ENCODE measurements at places on chromosomes 5 and 9.

GRCh38 chr9:27505744-27506161 lies 18.3 kb upstream of the IFNK start:
- no peak for DNase-seq

DNA sequence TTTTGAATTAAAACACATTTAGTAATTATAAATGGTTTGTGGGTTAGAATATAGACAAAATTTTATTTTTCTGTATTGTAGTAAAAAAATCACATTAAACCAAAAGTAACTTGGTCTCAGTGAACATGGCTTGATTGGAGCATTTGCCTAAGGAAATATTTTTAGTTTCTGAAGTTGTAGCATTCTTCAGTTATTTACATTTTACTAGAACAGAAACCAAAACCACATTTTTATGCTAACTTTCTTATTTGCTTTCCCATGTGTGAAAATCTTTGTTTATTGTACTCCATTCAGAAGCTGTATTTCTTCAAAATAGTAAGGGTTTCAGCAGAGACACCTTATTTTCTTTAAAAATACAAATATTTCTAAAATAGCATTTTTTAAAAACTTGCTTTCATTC lies 129.9 kb downstream of the SGCD start:
- DNase-seq, result no peak

DNA sequence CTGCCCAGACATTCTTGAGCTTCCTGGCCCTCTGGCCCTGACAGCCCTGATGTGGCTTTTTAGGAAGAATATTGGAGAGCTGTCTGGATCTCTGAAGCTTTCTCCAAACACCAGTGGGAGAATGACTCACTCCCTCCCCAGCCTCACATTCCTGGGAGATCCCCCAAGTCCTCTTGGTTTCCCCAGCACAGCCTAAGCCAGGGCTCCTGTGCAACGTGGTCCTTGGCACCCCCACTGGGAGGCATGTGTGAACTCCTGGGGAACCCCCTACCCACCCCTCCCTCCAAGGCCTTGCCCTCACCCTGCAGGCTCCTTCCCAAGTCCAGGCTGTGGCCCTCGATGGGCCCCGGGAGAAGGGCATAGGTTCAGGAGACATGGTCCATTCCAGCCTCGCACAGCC lies 12.7 kb downstream of the GLIPR2 start:
- DNase-seq, result no peak

DNA sequence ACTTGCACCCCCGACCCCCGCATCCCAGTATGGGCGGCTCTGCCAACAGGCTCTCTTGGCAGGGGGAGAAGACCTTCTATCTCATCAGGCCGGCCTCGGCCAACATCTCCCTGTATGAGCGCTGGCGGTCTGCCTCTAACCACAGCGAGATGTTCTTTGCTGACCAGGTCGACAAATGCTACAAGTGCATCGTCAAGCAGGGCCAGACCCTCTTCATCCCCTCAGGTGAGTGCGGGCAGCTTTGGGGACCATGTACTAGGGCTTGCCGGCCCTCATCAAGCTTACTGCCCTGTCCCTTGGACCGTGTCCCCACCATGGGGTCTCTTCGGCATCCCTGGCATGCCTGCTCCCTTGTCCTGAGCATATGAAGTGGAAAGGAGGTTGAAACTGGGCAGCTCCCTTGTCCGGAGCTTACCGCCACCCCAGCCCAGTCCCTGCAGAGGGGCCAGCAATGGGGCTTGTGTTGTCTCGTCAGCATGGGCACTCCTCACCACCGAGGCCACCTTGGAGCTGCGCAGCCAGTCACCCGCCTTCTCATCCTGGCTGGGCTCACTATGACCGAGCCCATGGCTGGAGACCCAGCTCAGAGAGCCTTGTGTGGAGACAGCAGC lies 78.1 kb downstream of the PHF2 start:
- no peak for DNase-seq

DNA sequence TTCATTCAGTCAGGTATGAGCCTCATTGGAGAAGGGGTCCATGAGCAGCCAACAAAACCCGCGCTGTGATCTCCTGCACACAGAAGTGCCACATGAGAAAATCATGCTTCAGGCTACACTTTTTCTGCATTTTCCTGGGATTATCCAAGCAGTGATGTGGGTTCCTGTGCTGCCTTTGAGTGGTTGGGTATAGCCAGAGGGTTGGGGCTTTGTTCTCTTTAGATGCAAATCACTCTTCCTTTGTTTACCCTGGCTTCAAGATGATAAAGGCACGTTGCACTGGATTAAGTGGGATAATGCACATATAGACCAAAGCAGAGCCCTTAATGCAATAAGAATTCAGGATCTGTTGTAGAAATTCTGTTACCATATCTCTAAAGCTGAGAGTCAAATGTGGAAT lies 18.7 kb downstream of the ECM2 start:
- no peak for DNase-seq

- no peak for DNase-seq
These were observed 1.6 kb downstream of the FBXW11 start for GRCh38 chr5:172004824-172005237.

- no peak for DNase-seq
These were observed 73.0 kb upstream of the SLC25A51 start for GRCh38 chr9:37976714-37977477.

DNA sequence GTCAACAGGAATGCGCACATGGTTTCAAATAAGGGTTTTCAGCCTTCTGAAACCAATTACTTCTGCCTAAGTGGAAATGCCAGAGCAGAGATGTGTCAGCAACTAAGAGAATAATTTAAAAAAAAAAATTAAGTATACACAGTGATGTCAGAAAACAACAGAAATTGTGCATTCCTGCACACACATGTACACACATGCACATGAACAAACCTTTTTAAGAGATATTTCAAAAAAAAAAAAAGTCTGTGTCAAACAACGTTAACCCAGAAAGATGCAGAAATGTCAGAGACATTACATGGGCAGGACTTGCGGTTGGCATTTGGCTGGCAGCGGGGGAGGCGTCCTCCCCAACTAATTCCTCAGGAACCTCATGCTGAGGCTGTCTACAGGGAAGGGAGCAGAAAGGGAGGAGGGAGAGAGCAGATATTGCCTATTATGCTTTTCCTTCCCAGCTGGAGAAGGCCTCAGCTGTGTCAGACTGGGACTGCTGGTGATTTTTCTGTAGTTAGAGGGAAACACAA lies 536.9 kb upstream of the WWC1 start:
- DNase-seq, result no peak

DNA sequence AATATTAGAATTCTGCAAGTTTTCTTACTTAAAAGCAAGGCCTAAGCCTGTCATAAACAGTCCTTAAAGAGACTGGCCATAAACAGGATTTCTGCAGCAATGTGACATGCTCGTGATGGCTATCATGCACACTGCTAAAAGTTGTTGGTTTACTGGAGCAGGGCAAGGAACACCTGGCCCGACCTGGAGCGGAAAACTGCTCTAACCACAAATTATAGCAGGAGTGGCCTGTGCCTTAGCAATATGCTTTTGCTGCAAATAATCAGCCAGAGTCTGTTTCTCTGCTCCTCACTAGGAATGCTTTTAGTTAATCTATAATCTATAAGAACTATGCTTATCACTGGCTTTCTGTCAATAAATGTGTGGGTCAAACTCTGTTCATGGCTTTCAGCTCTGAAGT lies 322.9 kb upstream of the RPS23 start:
- no peak for DNase-seq

GRCh38 chr5:161400583-161400982 lies 145.9 kb downstream of the GABRB2 start:
- DNase-seq, result no peak

- DNase-seq, result no peak
These were observed 210.9 kb downstream of the PCSK1 start for GRCh38 chr5:96222129-96222528.

- no peak for DNase-seq
These were observed 76.1 kb downstream of the C9orf50 start for GRCh38 chr9:129544761-129545160.

DNA sequence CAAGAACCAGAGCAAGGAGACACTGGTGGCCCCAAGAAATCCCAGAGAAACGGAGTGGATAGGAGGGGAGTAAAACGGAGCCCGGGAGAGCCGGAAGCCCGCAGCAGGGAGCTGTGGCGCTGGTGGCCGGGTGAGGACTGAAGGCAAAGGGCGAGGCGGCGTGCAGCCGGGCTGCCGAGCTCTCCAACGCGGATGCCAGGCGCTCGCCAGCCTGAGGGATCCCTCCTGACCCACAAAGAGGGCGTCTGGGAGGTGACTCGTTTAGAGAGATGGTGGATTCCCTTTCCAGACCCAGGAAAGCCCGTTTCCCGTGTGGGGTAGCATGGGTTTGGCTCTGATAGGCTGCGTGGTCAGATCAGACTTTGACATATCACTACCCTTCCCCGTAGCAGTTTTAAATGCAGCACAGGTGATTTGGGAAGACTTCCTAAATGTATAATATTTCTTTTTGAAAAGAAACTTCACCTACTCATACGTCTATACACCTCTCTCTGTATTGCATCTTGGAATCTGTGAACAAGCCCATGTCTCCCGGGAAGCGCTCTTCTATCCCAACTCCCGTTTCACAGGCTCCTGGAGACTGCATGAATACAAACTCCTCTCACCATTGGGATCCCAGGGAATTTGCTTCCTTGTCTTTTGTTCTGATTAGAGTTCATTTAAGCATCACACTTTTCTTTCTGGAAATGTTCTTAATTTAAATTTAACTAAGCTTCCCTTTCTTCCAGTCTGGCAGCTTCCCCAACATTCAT lies 158.1 kb downstream of the C9orf152 start:
- no peak for DNase-seq

GRCh38 chr9:114051281-114051680 lies 26.8 kb downstream of the AMBP start:
- no peak for DNase-seq

DNA sequence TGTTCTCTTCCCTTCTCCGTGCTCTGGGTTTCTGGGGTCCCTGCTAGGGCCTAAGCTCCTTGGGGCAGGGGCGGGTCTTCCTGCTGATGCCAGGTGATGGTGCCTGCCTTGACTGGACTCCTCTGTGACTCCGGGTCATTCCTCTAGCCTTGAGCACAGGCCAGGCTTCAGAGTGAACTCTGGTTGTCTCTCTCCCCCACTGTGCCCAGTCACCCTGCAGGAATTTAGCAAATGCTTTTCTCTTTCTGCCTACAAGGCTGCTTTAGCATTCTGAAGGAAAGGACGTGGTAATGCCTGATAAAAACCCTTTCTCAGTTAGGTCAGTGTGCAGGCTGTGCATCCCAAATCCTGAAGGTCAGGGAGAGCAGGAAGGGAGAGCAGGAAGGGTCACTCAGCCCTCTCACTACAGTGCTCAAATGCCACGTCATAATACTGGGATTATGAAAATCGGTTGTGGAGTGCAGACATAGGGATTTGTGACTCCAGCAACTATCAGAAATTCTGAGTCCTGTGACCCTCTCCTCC lies 2.7 kb downstream of the CXCL14 start:
- DNase-seq, result no peak

DNA sequence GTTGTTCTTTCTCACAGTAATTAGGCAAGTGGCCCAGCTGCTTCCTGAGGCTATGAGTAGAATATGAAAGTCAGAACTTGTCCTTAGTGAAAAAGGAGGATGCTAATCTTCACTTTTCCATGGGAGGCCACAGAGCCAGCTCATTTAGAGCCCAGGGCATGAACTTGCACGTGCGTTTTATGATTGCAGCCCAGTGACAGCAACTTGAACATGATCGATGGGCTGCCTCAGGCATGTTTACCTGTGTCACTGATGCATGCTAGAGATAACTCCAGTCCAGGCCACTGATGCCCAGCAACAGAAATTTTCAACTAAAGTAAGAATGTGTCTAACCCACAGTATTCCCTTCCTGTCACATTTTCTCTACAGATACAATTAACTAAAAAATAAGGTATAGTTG lies 179.3 kb downstream of the CTNND2 start:
- DNase-seq, result no peak

DNA sequence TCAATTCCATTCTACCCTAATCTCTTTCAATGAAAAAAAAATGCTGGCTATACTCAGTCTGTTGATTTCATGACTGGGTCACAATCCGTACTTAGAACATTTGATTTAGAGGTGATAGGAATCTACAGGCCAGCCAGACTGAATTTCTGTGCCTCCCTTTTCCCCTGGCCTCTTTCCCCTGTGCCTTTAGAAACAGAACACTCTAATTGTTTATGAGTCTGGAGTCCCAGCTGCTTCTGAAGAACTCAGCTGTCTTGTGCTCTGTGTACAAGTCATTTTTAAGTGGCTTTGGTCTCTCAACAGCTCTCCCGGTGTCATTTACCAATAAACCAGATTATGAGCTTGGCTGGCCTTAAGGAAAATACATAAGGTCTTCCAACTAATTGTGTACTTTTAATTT lies 94.1 kb upstream of the ITGA2 start:
- DNase-seq, result no peak

DNA sequence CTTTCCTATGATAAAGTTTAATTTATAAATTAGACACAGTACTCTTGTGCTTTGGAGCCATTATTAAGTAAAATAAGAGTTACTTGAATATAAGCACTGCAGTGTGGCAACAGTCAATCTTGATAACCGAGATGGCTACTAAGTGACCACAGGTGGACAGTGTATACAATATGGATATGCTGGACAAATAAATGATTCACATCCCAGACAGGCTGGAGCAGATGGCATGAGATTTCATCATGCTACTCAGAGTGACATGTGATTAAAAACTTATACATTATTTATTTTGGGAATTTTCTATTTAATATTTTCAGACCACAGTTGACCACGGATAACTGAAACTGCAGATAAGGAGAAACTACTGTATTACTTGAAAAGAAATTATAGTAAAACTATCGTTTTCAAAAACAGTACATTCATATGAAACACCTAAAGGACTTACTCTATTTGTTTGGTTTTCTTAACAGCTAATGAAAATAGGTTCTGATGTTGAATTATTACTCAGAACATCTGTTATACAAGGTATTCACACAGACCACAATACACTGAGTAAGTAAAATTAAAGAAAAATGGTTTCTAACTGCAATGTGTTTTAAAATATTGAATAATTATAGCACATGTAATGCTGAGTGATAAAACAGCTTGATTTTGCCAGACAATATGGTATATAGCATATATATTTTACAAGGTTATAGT lies 16.0 kb downstream of the LYRM7 start:
- DNase-seq, result no peak

DNA sequence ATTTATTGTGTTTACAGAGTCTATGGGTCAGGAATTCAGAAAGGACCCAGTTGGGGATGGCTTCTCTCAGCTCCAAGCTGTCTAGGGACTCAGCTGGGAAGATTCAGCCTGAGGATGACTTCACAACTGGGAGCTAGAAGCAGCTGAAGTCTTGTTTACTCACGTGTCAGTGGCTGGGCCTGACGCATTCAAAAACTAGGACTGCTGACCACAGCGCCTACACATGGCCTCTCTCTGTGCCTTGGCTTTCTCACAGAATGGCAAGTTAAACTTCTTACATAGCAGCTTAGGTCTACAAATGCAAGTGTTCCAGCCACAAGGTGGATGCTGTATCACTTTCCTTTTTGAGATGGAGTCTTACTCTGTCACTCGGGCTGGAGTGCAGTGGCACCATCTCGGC lies 16.3 kb upstream of the PPP2CA start:
- DNase-seq, result no peak

GRCh38 chr5:116930616-116931015 lies 356.0 kb upstream of the SEMA6A start:
- DNase-seq, result no peak

DNA sequence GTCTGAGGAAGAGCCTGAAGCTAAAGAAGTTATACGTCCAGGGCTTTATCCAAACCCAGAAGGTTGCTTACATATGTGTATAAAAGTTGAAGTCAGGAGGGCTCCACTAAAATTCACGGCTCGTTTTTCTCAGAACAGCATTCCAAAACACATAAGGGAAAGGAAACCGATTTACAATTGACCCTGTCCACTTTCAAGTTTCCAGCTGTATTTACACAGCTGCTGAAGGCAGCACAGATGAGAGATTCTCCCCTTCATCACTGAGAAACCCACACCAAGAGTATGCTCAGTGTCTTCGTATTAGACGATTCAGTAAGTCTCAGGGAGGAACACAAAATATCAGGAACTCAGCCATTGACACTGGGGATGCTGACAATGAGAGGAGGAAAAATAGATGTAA lies 5.9 kb upstream of the NREP start:
- no peak for DNase-seq

Measured in hematopoietic multipotent progenitor cell (in vitro differentiated cells).